Amygdala (tissue), 56 donors: ENCODE measurements at places on chromosomes 1 and 21.
A peak's percentile ranks its signal among the peaks of the same experiment; 100 is the strongest.

GRCh38 chr21:35573472-35574374, 486.6 kb downstream of the SETD4 start:
- DNase-seq = no peak

DNA sequence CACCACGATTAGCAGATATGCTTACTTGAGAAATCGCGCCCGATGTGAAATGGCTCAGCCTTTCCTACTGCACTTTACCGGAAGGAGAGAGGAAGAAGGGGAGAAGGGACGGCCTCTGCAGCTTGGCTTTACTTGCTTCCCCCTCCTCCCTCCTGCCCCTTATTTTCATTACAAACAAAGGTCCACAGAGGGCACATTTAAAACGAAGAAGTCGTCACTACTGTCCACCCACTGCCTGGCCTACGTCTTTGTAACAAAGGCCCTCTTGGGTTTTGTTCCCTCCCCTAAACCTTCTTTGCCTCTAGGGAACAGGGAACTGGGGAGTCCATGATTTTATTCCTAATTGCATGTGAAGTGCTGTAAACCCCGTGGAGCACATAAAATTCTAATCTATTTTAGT, 308.5 kb downstream of the LMX1A start:
- DNase-seq = no peak

DNA sequence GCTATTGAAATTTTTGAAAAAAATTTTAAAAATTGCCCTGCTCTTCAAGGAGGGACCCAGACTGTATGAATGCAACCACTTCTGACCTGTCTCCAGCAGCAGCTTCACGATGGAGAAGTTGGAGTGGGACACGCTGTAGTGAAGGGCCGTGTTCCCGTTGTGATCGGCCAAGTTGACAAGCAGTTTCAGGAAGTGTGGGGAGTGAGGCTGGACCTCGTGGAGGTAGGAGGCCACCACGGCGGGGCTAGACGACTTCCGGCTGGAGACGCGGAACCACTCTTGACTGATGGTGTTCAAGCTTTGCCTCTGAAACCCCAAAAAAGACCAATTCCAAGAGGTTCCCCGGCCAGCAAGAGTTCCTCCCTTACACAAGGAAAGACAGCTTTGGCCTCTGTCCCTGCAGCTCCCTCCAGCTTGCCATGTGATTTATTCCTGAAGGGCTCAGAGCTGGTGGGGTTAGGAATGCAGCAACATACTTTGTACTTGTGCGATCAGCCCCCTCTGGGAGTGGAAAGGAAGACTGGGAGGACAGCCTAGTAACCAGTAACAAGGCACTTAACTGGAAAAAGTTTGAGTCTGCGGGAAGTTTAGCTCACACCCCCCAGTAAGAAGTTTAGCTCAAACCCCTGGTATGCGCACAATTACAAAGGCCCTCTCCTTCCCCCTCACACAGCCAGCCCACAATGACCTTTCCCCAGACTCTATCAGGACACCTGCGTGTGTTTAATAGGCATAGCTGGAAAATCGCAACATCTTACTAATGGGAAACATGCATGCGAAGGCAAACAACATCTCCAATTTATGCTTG, 56.0 kb downstream of the KANK4 start:
- no peak for DNase-seq

DNA sequence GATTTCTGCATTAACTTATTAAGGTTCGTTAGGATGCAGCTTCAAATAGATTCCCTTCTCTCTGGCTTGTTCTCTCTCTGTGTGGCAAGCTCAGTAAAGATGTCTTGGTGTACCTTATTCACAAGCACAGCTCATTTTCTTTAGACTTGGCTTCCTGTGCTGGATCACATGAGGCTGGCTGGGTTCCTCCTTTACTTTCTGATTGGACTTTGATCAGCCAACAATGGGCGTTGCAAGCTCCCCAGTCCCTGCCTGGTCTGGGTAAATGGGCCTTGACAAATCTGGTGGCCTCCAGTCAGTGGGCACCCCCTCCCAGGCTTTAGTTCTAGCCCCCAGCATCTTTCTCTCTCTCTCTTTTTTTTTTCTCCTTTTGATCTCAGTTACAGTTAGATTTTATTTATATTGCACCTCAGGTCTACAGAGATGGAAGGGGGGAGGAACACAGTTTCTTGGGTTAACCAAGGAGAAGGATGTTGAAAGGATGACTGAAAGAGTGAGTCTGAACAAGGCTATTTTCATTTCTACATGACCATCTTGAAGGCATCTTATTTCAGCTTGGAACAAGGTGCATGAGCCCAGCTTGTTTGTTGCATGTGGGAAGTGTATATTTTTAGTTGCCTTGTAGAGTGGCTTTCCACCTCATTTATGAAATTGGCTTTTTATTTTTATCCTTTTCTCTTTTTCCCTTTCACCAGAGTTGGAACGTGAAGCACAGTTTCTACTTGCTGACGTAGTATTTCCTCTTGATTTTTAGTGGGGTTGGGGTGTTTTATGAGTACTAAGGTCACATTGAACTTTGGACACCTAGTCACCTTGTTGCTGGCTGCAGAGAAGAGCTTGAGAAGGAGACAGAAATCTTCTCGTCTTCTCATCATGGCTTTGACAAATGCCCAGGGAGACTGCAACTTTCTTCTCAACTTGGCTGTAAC, 77.1 kb downstream of the PBX1 start:
- no peak for DNase-seq

DNA sequence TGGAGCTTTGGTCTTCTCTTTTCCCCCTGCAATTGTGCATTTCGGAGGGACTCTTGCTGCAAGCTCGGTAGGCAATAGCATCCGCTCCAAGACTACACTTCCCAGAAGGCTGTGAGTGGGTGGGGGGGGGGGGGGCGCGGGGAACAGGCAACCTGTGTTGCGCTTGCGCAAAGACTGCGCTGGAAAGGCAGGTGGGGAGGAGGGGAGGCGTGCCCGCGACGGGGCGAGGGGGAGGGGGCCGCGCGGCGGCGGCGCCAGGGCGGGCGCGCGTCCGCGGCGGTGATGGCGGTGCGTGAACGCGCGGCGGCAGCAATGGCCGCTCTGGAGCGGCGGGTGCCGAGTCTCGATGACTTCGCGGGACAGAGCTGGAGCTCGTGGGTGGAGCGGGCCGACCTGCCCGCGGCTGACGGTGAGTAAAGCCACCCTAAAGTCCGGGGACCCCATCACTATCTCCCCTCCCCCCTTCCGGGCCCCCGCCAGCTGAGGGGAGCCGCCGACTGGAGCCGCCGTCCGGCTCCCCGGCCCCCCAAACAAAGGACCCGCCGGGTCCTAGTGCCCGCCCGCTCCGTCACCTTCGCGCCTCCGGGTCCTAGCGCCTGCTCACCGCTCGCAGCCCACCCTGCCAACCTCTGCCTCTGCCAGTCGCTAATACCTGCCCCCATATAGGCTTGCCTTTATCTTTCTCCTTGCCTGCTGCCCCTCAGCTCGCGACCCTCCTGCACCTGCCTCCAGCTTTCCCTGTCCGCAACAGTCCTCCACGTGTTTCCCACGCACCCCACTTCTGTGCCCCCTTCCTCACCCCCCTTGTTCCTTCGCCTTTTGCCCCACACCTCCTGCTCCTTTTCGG, at the start of gene ATXN7L2:
Gene ATXN7L2 (plus strand): TSS at position 234 of the 847 bp plus-strand sequence. CDS start 49 bp downstream, at position 283.
- peak; percentile 96 for DNase-seq

GRCh38 chr21:16579538-16579937, 849.8 kb downstream of the USP25 start:
- no peak for DNase-seq

GRCh38 chr1:88351960-88352359, 332.1 kb upstream of the PKN2 start:
- DNase-seq = no peak

DNA sequence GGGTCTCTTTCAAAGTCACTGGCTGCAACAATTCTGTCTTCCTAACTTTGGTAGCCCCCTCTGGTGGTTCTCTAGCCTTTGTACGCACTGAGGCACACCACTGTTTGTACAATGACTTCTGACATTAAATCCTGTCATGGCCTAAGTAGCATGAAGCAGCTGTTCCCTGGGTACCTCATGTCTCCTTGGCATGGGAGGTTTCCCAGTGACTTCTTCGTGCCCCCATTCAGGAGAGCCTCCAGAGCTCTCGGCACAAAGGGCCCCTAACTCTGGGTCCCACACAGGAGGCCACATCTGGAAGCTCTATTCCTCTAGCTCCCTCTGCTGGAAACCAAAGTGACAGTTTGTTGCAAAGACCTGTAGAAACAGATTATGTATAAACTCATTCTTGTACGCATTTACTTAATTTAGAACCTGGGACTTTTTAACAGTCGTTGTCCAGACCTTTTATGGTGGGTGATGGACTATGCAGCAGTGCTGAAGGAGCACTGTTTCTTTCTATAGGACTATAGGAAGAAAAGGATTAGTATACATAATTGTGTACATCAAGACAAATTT, 13.4 kb downstream of the SWT1 start:
- peak; percentile 5 for DNase-seq

GRCh38 chr1:71586030-71586429, 505.2 kb upstream of the ZRANB2 start:
- no peak for DNase-seq

DNA sequence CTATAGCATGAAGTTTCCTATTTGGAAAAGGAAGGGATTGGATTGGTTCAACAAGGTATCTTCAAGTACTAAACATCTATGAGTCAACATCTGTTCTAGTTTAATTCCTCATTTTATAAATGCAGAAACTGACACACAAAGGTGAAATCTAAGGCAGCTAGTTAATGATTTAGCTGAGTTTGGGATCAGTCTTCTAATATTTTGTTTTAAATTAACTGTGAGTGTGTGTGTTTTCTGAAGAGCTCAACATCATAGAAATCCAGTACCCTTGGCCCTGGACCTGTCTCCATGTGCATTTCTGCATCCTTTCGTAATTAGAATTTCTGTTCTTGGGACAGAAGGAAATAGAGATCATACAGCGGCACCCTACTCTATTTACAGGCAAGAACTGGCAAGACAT, 105.9 kb downstream of the RGS2 start:
- DNase-seq = no peak

DNA sequence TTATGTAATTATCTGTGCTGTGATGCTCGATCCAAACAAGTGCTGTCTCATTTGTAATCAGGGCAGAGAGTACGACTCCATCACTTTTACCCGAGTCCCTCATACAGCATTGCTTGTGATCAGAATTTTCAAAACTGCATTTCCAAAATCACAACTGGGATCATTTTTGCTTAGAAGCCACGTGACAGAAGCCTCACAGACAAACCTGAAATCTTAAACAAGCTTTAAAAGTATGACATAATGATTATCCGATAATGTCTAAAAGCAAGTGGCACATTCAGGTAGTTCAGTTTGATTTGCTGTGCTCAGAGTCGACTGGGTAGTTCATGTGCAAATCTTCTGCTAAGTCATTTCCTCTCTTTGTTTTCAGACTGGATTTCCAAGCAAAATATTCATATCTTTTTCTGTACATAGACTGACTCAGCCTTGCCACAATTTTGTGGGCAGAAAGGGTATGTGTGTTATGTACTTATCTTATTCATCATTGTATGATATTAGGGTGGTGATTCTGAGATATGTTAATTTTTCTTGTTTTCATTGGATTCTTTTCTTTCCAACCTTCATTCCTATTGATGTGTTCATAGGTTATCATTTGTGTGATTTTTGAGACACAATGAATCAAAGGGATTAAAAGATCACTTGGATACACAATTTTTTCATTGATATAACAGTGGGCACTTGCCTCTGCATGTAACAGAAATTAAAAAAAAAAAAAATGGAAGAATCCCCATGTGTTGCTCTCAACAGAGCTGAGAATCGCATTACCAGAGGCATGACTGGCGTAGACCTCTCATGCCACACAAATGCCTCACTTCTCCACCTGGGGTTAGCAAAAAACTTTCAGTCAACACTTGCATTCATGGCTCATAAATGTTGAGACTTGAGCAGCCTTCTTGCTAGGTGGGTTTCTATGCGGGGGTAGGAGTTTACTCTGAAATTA, 355.7 kb downstream of the LTN1 start:
- no peak for DNase-seq

DNA sequence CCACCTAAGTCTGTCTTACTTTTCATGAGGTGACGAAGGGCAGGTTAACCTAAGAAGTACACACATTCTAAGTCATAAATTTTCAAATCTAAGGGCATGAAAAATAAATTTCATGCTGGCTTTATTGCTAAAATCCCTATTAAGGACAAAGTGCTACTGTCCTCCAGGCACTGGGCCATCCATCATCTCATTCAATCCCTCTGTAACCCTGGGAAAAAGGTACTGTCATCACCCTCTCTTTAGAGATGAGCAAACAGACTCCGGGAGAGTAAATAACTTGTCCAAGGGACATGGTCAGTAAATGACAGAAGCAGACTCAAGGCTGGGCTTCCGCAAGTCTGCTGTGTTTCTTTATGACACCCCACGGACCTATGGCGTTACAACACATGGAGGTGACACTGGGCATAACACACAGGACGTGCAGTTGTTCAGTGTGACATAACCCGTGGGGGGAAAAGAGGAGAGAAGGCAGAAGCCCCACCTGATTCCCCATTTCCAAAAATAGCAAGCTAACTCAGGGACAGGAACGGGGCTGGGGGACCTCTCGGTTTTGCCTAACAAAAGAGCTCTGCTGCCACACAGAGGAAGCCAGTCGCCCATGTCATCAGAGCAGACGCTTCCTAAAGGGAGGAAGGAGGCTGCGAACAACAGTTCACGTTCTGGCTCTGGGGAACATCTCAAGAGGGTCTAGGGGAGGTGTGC, 12.5 kb upstream of the SRM start:
- DNase-seq = no peak

DNA sequence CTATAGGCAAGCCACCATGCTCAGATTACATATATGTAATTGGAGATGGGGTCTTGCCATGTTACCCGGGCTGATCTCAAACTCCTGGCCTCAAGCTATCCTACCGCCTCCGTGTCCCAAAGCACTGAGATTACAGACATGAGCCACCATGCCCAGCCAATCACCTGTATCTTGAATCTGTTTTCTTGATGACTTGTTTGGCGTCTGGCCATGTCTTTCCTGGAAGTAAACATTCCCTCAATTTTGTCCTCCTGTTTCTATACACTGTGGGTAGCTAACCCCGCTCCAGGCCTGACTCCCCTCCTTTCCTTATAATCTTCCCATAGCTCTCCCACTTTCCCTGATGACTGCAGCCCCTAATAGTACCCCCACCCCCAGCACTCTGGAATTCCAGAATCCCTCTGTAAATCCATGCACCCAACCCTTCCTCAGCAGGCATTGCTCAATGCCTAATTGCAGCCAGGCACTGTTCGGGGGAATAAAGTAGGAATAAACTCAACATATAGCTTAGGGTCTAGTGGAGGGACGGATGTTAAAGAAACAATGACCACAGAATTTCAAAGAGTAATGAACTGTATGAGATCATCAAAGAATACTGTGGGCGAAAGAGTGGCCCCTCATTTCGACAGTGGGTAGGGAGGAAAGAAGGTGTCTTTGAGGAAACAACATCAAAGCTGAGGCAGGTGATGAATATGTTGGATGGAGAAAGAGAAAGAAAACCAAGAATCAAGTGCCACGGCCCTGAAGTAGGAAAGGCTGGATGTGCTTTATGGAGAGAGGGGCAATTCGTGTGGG, 161.5 kb downstream of the ADSS2 start:
- DNase-seq = no peak

GRCh38 chr1:37817481-37817880, 9.5 kb upstream of the YRDC start:
- peak; percentile 75 for DNase-seq

GRCh38 chr1:179107706-179108629, 26.1 kb downstream of the TOR3A start:
- no peak for DNase-seq
